ENCODE measurements at places on chromosomes 5 and 9.

DNA sequence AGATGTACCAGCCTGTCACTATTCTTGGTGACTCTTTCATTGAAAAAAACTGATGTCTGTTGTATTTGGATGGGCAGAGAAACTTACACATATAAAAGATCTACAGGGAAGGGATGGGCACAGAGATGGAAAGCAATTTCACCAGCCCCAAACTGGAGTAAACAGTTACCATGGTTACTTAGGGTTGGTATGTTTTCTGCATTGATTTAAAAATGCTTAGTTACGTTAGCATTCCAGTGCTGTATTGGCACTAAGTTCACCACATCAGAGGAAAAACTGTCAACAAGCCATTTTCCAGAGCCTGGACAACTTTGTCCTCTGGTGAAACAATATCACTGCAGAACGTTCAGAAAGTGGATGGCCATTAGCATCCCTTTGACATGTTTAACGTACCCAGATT, 28.0 kb downstream of the MARCHF3 start:
- DNase-seq, result no peak

GRCh38 chr5:138716456-138716924, 36.7 kb upstream of the CTNNA1 start:
- no peak for DNase-seq

GRCh38 chr5:143400541-143401226, 2.8 kb downstream of the NR3C1 start:
- DNase-seq, result no peak

DNA sequence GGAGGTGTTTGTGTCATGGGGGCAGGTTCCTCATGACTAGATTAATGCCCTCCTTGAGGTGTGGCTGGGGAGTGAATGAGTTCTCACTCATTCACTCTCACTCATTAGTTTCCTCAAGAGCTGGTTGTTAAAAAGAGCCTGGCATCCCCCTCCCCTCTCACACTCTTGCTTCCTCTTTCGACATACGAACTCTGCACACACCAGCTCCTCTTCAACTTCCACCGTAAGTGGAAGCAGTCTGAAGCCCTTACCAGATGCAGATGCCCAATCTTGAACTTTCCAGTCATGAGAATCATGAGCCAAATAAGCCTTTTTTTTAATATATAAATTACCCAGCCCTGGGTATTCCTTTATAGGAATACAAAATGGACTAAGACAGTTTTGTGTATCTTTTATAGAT, 82.5 kb downstream of the SPRY4 start:
- no peak for DNase-seq

GRCh38 chr5:149271716-149272563, at the start of gene AFAP1L1:
AFAP1L1 (plus strand) TSS chr5:149271859; CDS start chr5:149271969, 110 bp downstream.
- DNase-seq, result no peak

- DNase-seq, result no peak
These were observed 433.9 kb downstream of the DNAH5 start for GRCh38 chr5:13510616-13511015.

DNA sequence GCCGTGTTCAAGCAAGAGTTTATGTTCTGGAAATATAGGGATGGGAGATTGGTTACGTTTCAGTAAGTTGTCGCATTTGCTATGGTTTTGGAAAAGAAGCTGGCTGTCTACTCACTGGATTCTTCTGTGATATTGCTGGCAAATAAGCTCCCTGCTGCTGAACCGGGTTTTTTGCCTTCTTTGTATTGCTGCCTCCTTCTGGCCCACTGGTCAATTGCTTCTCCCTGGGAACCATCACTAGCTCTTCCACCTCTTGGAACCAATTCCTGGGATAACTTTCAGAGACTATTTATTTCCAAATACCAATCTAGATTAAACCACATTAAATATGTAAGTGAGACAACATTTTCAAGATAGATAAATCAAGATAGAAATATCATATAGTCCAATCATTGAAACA, 43.0 kb downstream of the NUDT12 start:
- no peak for DNase-seq

GRCh38 chr5:101288633-101289032, 385.6 kb upstream of the ST8SIA4 start:
- DNase-seq, result no peak

DNA sequence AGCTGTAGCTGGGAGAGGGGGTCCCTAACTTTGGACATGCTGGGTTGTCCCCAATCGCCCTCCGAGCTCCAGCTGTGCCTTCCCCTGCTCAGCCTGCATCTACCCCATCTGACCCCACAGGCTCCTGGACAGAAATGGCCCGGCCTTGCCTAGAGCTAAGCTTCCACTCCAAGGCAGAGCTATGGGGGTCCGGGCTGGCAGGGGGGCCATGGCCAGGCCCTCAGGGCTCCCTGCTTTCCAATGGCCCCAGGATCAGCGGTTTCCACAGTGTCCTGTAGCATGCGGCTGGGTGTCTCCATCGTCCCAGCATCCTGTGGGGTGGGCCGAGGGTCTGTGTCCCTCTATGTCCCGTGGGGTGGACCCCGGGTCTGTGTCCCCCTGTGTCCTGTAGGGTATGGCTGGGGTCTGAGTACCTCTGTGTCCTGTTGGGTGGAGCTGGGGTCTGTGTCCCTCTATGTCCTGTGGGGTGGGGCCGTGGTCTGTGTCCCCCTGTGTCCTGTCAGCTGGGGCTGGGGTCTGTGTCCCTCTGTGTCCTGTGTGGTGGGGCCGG, 130.6 kb downstream of the RXRA start:
- no peak for DNase-seq

DNA sequence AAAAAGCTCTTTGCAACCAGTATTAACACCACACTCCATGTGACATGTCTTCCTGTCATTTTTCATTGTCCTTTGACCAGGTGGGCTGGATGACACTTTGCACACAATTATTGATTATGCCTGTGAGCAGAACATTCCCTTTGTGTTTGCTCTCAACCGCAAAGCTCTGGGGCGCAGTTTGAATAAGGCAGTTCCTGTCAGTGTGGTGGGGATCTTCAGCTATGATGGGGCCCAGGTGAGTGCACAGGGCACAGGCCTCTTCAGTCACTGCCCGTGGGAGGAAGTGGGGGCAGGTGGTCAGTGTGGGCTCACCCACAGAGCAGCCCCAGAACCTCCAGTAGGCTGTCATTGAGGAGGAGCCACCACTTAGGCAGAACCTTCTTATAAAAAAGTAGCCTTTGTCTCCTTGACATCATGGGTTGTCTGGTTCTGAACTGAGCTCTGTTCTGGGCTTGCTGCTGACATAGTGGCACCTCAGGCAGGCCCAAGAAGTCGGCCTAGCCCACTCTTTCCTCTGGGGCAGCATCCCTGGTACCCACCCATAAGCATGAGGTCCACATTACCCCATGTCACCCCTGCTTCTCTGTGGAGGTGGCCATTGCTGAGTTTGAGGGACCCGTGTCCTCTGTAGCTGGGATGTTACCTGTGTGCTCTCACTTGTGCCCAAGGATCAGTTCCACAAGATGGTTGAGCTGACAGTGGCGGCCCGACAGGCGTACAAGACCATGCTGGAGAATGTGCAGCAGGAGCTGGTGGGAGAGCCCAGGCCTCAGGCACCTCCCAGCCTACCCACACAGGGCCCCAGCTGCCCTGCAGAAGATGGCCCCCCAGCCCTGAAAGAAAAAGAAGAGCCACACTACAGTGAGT, 39.3 kb downstream of the SECISBP2 start:
- no peak for DNase-seq

DNA sequence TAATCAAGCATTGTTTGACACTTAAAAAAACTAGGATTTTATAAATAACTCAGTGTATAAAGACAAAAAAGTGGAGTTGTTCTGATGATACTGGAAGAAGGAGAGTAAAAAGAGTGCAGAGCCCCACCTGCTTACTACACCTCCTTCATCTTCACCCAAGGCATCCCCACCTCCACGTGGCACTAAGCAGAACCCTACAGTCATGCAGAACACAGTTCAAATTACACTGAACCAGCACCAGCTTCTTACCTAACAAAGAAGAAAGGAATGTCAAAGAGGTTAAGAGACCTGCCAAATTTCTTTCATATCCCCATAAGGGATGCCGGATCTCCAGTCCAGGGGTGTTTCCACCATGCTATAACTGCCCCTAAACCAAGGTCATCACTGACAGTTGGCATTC, 55.5 kb downstream of the PDE4D start:
- DNase-seq, result no peak

DNA sequence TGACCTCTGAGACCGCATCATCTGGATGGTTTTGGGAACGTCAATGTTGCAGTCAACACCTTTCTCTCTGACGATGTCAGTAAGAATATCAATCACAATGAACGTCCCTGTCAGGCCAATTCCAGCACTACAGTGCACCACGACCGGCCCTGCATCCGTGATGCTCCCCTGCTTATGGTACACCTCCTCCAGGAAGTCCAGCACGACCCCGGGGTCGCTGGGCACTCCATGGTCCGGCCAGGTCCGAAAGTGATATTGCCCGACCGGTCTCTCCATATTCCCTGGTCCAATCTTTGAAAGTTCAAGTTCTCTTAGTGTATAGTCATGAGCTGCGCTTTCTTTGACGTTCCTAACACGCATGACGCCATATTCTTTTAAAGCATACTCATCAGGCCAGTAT, 203.6 kb upstream of the PRDM9 start:
- DNase-seq, result no peak

GRCh38 chr5:53350368-53350767, 130.1 kb upstream of the FST start:
- no peak for DNase-seq

Data from hematopoietic multipotent progenitor cell treated with erythropoietin and hydrocortisone succinate and interleukin-3 and kit ligand, for 17 days (in vitro differentiated cells).